Renal cortical epithelial cell (primary cell): ENCODE measurements at places on chromosomes 2 and 18. TPM values are rescaled to one million over a fixed set of nuclear protein-coding genes. Genes with fewer than 3 reads are reported as not detected.

OBSL1 gene
- 20.8 and 145 TPM in 2 replicates for total RNA-seq

STARD6 gene
- total RNA-seq, result 0.15 and 0.69 TPM in 2 replicates

PIGN gene
- 58.5 and 76.8 TPM in 2 replicates for total RNA-seq

IL1R2 gene
- 0.89 and 23.4 TPM in 2 replicates for total RNA-seq

NDUFS1 gene
- 188 and 301 TPM in 2 replicates for total RNA-seq

SGO2 gene
- 4.2 and 5.0 TPM in 2 replicates for total RNA-seq

CHRND gene
- not detected in 2 replicates for total RNA-seq

FAM117B gene
- total RNA-seq, result 1.9 and 11.1 TPM in 2 replicates

CROCC2 gene
- total RNA-seq, result under 0.01 TPM in 1 of 2 replicates, not detected in the other

ALPG gene
- not detected in 2 replicates for total RNA-seq

NLRC4 gene
- not detected in 2 replicates for total RNA-seq

SLC30A3 gene
- total RNA-seq, result 0.10 TPM in 1 of 2 replicates, not detected in the other

RTKN gene
- 60.8 TPM in 2 replicates for total RNA-seq
